ENCODE measurements at places on chromosomes 6 and 20. TPM values are rescaled to one million over a fixed set of nuclear protein-coding genes. Genes with fewer than 3 reads are reported as not detected.

POU5F1 gene
- not detected for total RNA-seq

MYLK2 gene
- not detected for total RNA-seq

NOX3 gene
- not detected for total RNA-seq

PROKR2 gene
- total RNA-seq, result not detected

NTSR1 gene
- not detected for total RNA-seq

FRK gene
- total RNA-seq, result 2.9 TPM

LGSN gene
- not detected for total RNA-seq

MAP1LC3A gene
- total RNA-seq, result 94.8 TPM

C6orf58 gene
- not detected for total RNA-seq

NKX2-2 gene
- not detected for total RNA-seq

OPRM1 gene
- total RNA-seq, result not detected

SGK2 gene
- total RNA-seq, result not detected

CTCFL gene
- not detected for total RNA-seq

MLN gene
- not detected for total RNA-seq

BPIFB2 gene
- total RNA-seq, result not detected

CD83 gene
- total RNA-seq, result 0.16 TPM

PPP1R3G gene
- 1.3 TPM for total RNA-seq

GJA1 gene
- total RNA-seq, result 113 TPM

SLC17A5 gene
- total RNA-seq, result 31.1 TPM

ATP6V1G2 gene
- 1.3 TPM for total RNA-seq

PPDPF gene
- 228 TPM for total RNA-seq

ABT1 gene
- 11.7 TPM for total RNA-seq

OR2H2 gene
- total RNA-seq, result not detected

GGT7 gene
- 21.2 TPM for total RNA-seq

Data from cardiac atrium fibroblast (primary cell).